ENCODE measurements at places on chromosomes 2 and 18. TPM values are rescaled to one million over a fixed set of nuclear protein-coding genes. Genes with fewer than 3 reads are reported as not detected.

DNA sequence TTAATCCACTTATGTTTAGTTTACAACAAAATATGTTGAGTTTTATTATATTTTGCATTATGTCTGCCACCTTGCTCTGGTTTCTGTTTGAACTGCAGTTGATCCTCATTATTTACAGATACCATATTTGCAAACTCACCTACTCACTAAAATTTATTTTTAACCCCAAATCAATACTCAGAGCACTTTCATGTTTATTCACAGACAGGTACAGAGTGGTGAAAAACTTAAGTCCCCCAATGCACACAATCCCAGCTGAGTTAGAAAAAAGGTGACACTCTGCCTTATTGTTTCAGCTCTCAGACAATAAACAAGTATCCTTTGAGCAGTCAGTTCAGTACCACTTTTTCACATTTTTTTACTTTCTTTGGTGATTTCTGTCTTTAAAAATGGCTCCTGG is 13.7 kb downstream of the GCG start:
- no peak for DNase-seq

GRCh38 chr2:218400167-218400929 is 680 bp downstream of the CTDSP1 start:
- DNase-seq, result no peak

DNA sequence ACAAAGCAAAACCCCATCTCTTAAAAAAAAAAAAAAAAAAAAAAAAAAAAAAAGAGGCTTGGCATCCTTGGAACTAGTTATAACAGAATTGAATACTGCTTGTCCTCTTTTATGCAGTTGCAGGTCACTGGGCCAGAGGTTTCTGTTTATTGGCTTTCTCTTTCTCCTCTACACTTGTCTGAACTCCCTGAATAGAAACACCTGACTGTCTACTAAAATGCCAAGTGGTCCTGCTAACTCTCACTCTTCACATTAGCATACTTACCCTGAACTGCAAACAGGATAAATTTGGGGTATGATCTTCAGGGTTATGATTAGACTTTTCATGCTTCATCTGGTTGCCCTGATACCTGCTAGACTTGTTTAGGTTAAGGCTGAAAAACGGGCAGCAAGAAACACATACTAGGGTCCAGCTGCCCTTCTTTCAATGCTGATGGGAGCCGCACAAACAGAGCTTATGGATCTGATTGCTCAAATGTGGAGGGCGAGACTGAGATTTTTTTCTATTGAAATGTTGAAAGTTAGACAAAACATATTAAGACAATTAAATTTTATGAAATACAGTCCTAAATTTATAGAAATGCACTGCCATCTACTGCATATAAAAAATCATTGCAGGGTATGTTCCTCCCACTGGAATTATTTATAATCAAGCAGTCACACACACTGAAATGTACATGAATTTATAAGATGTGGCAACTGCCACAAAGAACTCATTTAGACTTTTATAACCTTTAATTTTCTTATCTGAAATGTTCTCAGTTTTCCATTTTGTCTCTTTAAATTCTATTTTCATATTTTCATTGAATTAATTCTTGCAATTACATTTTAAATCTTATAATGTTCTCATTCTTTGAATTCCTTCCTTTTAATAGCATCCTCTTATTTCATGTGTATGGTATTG is 40.8 kb downstream of the GTF3C3 start:
- no peak for DNase-seq

GRCh38 chr18:79401494-79402208 is 5.9 kb downstream of the NFATC1 start:
- DNase-seq, result no peak

GRCh38 chr18:52652391-52652790 is 312.4 kb downstream of the DCC start:
- DNase-seq, result no peak

DNA sequence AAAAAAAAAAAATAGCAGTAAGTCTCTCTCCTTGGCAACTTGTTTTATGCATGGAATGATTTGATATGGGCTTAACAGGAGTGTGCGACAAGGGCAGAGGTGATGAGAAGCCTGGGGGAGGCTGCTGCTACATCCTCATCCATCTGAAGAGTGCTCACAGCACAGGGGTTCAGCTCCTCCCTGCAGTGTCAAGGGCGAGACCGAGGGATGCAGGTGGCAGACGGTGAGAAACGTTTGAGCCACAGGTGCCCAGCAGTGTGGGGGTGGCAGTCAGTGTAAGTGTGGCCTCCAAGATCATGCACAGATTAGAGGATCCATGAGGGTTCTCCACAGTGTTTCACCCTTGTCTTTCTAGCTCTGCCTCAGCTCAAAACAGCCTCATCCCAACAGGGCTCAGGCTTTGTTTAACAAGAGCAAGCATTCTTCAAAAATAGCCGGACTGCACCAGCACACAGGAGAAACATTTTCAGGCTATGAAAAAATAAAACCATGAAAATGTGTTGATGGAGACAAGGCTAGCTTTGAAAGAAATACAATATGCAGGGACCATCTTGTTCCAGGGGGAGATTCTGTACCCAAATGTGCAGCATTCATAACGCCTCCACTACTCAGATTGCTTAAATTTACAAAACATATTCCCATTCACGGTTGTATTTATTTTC is 324.5 kb upstream of the MYT1L start:
- DNase-seq, result no peak

- DNase-seq, result no peak
Observed at GRCh38 chr2:24482972-24483300, 8.1 kb upstream of the NCOA1 start.

The ALPP gene
- total RNA-seq, result not detected

The PSMA8 gene
- total RNA-seq, result not detected

The MDH1 gene
- 103 TPM for total RNA-seq

The RNF152 gene
- 30.5 TPM for total RNA-seq

The CCDC178 gene
- not detected for total RNA-seq

The AGPS gene
- total RNA-seq, result 17.5 TPM

The OSBPL6 gene
- total RNA-seq, result 4.6 TPM
